ENCODE measurements at places on chromosomes 7 and 10.
A peak's percentile ranks its signal among the peaks of the same experiment; 100 is the strongest.

DNA sequence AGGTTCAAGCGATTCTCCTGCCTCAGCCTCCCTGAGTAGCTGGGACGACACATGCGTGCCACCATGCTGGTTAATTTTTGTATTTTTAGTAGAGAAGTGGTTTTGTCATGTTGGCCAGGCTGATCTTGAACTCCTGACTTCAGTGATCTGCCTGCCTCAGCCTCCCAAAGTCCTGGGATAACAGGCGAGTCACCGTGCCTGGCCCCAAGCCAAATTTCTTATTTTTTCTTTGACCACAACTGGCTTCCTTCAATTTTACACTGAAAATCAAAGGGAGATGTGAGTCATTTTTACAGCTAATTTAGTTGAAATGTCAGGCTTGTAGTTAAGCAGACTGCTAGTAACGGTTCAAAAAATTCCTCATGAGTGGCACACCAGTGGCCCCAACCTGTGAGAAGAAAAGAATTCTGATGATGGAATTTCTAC lies 7.8 kb downstream of the RNF216 start:
- DNase-seq: no peak

DNA sequence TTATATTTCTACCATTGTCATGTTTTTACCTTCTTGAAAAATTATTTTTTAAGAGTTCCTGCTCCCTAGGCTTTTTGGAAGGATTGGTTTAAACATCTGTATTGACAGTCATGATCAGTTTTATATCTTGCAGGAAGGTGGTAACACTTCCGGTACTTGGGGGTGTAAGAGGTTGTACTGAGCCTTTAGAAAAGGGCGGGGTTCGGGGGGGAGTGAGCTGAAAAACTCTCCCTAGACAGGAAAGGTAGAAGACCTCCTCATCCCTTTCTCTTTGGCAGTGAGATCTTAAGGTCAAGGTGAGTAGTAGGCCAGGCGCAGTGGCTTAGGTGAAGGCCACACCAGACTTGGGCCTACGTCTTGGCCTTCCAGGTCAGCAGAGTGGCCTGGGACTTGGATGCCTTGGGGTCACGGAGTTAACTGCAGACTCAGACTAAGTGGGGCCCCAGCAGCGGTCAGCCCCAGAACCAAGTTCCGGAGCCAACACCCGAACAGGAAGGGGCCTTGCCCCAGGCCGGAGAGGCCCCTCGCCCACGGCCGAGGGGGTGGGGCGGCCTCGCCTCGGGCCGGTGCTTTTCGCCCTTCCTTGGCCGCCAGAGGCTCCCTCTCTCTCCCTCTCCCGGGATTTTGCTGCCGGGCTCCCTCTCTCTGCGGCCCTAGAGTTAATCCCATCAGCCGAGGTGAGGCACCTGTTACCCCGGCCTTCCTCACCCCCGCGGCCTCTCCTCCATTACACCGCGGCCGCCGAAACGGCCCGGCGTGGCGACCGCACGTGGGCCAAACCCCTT lies at the start of gene PPP1R9A:
PPP1R9A (plus strand) TSS at position 569 of the 785 bp plus-strand sequence. CDS start 2,520 bp downstream, outside the sequence.
- no peak for DNase-seq

DNA sequence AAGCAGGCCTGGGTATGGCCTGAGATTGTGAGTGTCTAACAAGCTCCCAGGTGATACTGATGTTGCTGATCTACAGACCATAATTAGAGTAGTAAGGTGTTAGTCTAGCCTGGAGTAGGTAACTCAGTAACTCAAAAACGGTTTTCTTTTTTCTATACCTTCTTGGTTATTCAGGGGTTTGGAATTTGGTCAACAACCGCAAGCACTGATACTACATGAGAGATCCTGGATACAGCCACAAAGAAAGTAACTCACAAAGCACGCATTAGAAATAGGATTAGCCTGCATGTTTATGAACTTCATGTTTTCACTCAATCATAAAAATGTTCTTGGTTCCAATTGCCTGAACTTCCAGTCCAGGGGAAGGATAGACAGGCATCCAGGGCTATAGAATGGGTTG lies 803.5 kb downstream of the MAGI2 start:
- DNase-seq: no peak

- no peak for DNase-seq
These were observed 803.6 kb downstream of the SORCS1 start for GRCh38 chr10:106360870-106361269.

GRCh38 chr7:143973870-143974416 lies 19.3 kb downstream of the OR2F1 start:
- no peak for DNase-seq

DNA sequence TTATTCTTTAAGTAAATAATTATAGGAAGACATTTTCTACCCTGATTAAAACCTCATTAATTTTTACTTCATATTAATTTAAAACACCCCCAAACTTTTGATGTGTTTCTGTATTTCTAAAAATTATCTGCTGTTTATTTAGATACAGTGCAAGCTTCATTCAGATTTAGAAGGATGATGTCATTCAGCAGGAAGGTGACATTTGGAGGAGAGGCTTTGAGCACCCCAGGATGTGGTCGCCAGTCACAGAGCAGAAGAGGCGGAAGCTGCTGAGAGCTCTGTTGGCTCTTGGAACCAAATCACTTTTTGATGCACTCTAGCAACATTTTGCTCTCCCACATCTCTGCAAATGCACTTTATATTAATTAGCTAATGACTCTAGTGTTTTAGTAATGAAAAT lies 233.9 kb upstream of the CACNA2D1 start:
- DNase-seq: no peak

DNA sequence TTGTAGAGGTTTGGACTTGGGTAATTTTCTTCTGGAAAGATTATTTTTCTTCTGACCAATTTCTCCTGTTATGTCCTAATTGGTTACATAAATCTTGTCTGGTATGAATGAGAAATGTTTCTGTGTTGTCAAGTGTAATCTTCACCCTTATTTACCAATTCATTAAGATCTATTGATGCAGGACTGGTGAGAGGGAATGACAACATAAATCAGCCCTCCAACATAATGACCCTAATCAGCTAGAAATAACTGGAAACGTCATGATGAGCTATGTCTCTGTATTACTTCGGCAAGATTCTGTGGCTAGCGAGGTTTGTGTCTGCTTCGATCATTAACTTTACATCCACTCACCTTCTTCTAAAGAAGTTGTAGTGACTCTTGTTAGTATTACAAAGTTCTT lies 3.5 kb downstream of the FOXP2 start:
- DNase-seq: no peak

GRCh38 chr7:134654104-134654775 lies 7.6 kb downstream of the BPGM start:
- no peak for DNase-seq

- no peak for DNase-seq
These were observed 8.8 kb downstream of the ADAM8 start for GRCh38 chr10:133267829-133268228.

GRCh38 chr7:66790725-66791124 lies 50.2 kb downstream of the RABGEF1 start:
- no peak for DNase-seq

DNA sequence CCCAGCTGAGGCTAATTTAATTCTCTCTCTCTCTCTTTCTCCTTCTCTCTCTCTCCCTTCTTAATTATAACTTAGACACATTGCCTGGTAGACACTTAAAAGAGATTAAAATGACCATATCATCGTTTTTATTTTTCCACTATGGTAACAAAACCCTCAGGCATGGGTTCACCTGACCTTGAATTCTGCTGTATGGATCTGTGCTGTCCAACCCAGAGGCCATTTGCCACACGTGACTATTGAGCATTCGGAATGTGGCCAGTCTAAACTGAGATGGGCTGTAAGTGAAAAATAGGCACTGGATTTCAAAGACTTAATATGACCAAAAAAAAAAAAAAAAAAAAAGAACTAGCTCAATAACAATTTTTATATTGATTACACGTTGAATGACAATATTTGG lies 93.6 kb downstream of the NHLRC2 start:
- DNase-seq: no peak

GRCh38 chr7:95861041-95861440 lies 88.7 kb downstream of the DYNC1I1 start:
- no peak for DNase-seq

DNA sequence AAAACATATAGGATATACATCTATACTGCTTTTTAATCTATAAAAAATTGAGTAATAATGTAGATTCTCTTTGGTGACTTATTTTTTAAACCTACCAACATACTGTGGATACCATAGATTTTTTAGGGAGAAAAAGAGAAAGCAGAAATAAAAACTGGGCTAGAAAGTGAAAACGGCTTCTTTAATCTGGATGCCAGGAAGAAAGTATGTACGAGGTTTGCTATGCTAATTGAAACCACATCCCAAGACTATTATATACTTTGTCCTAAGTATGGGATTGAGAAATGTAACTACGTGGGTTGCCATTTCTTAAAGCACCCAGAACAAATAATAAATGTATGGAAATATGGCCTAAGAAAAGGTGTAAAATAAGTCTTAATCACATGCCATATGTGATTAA lies 129.0 kb upstream of the NFE2L3 start:
- DNase-seq: no peak

- no peak for DNase-seq
These were observed 2.6 kb upstream of the NEURL1 start for GRCh38 chr10:103490986-103491314.

DNA sequence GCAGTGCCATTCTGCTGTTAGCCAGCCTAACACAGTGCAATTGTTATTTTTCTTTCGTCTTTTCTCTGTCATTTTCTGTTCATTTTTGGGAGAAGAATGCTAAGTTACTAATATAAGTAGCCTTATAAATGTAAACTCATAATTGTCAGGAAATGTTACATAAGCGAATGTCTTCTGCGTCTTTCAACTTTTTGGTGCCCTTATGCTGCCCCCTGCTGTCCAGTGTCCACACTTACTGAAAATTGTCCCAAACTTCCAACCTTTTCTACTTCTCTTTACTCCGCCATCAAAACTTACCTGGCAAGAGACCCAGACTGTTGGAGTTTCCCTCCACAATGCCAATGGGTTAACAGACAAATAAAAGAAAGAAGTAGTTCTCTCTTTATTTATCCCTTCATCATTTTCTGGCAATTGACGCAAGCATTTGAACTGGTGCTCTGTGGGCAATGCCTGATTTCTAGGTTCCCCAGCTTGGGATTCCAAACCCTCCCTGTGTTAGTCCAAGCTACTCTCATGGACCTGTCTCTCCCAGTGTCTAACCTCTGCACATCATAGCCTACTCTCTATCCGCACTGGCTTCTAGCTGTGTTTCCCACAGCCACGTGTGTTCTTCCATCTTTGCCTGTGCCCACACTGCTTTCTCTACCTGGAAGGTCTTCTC lies 21.0 kb upstream of the EPC1 start:
- DNase-seq: peak; percentile 52

DNA sequence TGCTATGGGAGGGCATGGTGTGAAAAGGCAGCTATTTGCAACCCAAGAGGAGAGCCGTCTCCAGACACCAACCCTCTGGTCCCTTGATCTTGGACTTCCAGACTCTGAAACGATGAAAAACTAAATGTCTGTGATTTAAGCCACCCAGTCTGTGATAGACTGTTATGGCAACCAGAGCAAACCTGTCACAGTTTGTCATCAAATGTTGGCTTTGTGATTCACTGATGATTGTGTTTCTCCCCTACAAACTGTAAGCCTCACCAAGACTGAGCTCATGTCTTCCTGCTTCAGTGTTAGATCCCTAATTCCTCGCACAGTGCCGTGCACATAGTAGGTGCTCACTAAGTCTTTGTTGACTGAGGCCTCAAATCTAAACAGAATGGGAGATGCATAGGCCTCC lies 224.6 kb upstream of the PITRM1 start:
- DNase-seq: no peak

GRCh38 chr7:75988568-75989499 lies 5.6 kb downstream of the TMEM120A start:
- DNase-seq: no peak

- no peak for DNase-seq
These were observed 6.4 kb upstream of the IRF5 start for GRCh38 chr7:128931190-128931798.

- no peak for DNase-seq
These were observed 25.2 kb upstream of the ITGB1 start for GRCh38 chr10:32982911-32983909.

- DNase-seq: no peak
These were observed 1047.4 kb upstream of the LRRN3 start for GRCh38 chr7:110043519-110043918.

DNA sequence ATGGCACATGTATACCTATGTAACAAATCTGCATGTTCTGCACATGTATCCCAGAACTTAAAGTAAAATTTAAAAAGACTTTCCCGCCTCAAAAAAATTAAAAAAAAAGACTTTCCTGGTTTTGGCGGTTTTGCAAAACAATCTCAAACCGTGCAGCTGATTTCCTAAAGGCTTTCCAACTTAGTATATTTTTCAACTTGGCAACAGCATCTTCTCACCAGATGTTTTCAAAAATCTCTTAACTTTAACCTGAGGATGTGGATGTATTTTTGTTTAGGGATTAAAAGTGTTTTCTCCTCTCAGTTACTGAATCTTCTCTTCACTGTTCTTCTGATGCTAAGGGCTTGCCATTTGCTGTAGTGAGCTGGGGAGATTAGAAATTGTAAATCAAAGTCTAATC lies 96.5 kb upstream of the PLPP4 start:
- DNase-seq: no peak

GRCh38 chr10:91983416-91983815 lies 59.8 kb downstream of the BTAF1 start:
- no peak for DNase-seq

- no peak for DNase-seq
These were observed 392.2 kb upstream of the GALNT17 start for GRCh38 chr7:70739646-70740210.

DNA sequence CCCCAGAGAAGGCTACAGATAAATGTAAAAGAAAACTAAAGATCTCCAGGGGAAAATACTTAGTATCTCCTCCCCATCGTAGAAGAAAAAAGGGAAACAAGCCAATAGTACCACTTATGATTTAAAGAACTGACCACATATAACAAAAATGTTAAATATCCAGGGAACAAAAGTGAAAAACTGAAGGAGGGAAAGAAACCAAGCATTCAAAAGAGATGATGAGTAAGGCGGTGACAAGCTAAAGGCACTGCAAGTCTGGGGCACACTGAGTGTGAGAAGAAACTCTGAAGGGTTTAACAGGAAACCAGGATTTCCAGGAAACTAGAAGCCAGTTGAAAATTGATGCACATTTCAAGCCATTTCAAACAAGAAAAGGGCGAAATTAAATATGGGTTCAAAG lies 226.3 kb downstream of the AHR start:
- DNase-seq: no peak

DNA sequence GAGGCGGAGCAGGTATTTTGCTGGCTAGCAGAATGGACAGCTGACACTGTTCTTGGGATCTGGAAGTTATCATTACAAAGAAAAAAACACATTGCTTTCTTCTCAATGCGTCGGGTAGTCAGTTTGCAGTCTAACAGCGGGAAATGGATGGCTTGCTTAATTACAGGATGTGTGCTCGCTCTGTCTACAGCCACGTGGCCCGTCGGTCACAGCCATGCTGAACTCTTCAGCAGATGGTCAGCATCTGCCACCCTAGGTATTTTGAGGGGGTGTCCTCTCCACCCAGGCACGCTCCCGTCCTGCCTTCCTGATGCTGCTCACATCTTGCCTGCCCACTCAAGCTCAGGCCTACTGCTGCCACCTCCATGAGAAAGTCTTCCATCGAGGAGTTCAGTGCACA lies 20.4 kb upstream of the INMT start:
- DNase-seq: no peak

- DNase-seq: no peak
These were observed 21.4 kb downstream of the VSTM4 start for GRCh38 chr10:49093922-49094321.

GRCh38 chr7:95209788-95210187 lies 114.5 kb downstream of the PON1 start:
- DNase-seq: no peak

GRCh38 chr10:129464251-129464650 lies 2.8 kb upstream of the MGMT start:
- DNase-seq: no peak

All from stimulated activated CD4-positive, alpha-beta T cell treated with anti-CD3 and anti-CD28 coated beads, Interleukin-15, amount 100 ng/mL, for 1 hour (primary cell).